ENCODE measurements at places on chromosomes 13 and 19. TPM values are rescaled to one million over a fixed set of nuclear protein-coding genes. Genes with fewer than 3 reads are reported as not detected.

SELENOV gene
- total RNA-seq = not detected

LGALS16 gene
- total RNA-seq = not detected

ATP4A gene
- total RNA-seq = not detected

CAMSAP3 gene
- 3.1 TPM for total RNA-seq

ZNF135 gene
- not detected for total RNA-seq

ZNF490 gene
- 0.63 TPM for total RNA-seq

CATSPERD gene
- 0.08 TPM for total RNA-seq

BRME1 gene
- 0.60 TPM for total RNA-seq

GARRE1 gene
- 11.2 TPM for total RNA-seq

MYH14 gene
- total RNA-seq = 5.5 TPM

SIGLEC12 gene
- total RNA-seq = not detected

GSX1 gene
- total RNA-seq = not detected

Measured in A549 treated with CORT108297 at 1 μM for 4 hours (cell line).